ENCODE measurements at places on chromosomes 11 and 22.

- no peak for DNase-seq
Observed at GRCh38 chr22:19125011-19125410, 2.8 kb upstream of the DGCR2 start.

DNA sequence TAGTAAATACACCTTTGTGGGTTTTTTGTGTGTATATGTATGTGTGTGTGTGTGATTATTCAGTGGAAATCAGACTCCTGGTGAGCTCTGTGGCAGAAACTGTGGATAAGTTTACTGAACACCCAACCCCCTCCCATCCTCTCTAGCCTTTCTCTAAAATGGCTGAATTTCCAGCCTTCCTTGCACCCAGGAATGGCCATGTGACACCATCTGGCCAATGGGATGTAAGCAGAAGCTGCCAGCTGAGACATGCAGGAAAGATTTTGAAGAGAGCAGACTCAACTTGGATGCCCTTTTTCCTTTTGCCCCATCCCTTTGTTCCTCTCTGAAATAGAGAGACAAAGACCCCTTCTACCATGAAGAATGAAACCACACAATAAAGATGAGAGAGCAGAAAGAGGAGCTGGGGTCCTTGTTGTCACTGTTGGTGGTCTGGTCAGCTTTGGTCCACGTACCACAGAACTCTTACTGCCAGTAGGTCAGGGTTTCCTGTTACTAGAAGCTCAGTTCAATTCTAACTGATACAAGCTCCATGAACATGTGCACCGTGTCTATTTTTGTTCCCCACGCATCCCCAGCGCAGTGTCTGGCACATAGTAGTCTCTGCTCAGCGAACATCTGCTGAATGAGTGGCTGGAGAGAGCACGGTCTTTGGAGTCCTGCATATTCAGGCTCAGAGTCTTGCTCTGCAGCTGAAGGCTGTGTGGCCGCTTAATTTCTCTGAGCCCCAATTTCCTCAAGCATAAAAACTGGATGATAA lies 57.5 kb downstream of the SEZ6L start:
- no peak for DNase-seq

GRCh38 chr22:22342697-22343580 lies 98.4 kb downstream of the VPREB1 start:
- DNase-seq: peak; percentile 39

DNA sequence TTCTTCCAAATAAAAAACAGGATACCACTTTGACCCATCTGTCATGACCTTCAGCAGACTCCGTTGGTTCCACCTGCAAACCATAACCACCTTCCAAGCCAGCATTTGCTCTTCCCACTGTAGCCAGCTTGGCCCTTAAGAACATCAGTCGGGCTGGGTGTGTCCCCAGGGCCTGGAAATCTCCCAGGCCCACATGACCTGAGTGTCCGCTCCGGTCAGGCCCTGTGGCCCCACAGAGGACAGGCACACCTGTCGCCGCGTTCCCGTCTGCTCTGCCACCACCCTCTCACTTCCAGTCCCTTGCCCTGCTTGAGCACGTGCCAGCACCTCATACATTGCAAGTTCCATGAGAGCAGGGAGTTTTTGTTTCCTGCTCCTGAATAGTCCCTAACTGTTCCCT lies 65.7 kb upstream of the PITPNB start:
- DNase-seq: no peak

- no peak for DNase-seq
Observed at GRCh38 chr11:19557720-19558140, 154.9 kb upstream of the NAV2 start.

GRCh38 chr11:95295382-95296149 lies 64.6 kb upstream of the SESN3 start:
- no peak for DNase-seq

DNA sequence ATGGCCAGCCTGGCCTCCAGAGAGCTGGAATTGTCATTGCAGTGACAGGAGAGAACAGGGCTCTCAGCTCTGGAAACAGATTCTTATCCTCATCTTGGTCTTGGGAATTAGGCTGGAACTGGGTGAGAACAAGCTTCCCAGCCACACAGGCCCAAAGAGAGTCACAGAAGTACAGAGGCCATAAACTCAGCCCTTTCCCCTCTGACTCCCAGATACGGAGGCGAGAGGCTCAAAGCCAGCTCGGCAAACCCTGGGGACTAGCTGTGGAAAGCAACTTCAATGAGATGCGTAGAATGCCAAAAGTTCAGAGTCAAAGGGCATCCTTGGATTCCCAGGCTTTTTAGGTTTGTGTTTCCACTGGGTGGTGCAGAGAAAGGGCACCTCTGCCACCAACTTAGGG lies 14.3 kb upstream of the ABCC8 start:
- DNase-seq: no peak

DNA sequence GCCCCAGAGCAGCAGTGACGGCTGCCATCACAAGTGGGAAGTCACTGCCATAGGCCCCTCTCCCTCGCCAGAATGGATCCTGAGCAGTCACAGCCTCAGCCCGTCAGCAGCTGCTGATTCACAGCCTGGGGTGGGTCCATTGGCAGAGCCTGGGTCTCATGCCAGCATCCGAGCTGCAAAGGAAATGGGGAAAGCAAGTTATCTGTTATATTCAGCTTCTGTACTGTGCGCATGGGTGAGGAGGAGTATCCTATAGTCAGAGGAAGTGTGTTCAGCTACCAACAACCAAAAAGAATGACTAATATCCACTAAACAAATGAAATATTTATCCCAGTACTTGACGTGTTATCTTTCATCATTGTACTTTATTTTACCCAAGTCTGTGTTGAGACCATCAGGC lies 119.7 kb downstream of the RCN1 start:
- DNase-seq: no peak

- DNase-seq: no peak
Observed at GRCh38 chr22:25645964-25646363, 81.5 kb downstream of the GRK3 start.

DNA sequence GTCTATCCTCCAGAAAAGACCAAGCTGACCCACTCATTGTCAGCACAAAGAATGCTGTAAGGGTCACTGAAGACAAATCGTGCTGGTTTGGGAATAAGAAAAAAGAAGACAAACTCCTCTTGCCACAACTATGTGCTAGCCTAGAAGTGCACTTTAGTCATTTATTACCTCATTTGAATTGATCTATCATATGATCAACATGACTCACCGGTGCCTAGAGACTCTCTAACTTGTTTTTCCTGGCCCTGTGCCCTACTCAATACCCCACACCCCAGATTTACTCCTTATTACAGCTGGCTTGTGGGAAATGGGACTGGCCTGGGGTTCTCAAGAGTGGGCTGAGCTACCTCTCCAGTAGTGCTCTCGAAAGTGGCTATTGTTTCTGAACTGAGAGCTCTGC lies 35.9 kb upstream of the HORMAD2 start:
- DNase-seq: no peak

DNA sequence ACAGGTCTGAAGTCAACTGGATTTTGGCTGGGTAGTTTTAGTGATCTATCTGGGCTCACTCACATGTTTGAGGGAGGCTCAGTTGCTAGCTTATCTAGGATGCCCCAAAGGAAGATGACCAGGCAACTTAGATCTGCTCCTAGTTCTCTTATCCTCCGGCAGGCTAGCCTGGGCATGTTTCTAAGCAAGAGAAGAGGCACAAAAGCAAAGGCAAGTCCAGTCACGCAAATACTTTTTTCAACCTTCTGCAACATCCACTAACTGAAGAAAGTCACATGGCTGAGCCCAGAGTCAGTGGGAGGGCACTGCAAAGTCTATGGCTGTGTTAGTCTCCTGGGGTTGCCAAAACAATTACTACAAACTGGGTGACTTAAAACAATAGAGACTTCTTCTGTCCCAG lies 32.9 kb upstream of the FSHB start:
- no peak for DNase-seq

- DNase-seq: no peak
Observed at GRCh38 chr11:106821291-106821690, 197.0 kb downstream of the GUCY1A2 start.
